Stimulated activated CD8-positive, alpha-beta memory T cell treated with anti-CD3 and anti-CD28 coated beads, Interleukin-7, amount 100 ng/mL, for 1 hour (primary cell): ENCODE measurements at places on chromosomes 3 and 15.

DNA sequence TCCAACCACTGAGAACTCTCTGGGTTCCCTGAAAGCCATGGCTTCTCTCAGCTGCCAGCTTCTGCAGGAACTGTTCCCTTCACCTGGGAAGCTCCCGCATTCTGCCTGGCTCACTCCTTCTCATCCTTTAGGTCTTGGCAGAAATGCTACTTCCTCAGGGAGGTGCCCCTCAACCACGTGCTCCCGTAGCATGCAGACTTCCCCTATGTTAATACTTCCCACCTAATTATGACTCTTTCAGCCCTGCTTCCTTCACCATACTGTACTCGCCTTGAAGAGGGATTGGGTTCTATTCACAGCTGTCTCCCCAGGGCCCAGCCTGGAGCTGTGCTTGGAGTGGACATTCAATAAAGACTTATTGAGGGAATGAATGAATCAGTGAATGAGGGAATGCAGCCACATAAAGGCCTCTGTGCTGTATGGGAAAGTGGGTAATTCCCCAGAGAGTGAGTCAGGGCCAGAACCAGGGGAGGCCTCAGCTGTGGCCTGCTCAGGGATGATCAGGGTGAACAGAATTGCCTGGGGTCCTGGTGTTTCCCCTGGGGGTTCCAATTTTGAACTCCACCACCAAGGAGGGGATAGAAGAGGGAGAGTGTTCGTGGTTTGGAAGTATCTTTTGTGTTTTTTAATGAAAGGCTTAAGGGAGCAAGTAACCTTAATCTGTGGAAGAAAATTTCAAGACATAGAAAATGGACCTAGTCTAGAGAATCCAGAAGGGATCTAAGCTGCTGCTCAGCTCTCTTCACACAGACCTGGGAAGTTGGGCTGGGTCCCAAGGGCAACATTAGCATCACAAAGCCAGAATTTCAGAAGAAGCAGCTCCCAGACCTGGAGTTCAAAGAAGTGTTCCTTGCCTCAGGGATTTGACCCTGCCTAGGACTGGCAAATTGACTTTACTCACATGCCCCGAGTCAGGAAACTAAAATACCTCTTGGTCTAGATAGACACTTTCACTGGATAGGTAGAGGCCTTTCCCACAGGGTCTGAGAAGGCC is 14.6 kb upstream of the FAM107A start:
- DNase-seq, result no peak

- DNase-seq, result no peak
Measured at GRCh38 chr15:39793923-39794322, 11.3 kb upstream of the FSIP1 start.

GRCh38 chr3:134339913-134340312 is 34.3 kb downstream of the AMOTL2 start:
- no peak for DNase-seq

DNA sequence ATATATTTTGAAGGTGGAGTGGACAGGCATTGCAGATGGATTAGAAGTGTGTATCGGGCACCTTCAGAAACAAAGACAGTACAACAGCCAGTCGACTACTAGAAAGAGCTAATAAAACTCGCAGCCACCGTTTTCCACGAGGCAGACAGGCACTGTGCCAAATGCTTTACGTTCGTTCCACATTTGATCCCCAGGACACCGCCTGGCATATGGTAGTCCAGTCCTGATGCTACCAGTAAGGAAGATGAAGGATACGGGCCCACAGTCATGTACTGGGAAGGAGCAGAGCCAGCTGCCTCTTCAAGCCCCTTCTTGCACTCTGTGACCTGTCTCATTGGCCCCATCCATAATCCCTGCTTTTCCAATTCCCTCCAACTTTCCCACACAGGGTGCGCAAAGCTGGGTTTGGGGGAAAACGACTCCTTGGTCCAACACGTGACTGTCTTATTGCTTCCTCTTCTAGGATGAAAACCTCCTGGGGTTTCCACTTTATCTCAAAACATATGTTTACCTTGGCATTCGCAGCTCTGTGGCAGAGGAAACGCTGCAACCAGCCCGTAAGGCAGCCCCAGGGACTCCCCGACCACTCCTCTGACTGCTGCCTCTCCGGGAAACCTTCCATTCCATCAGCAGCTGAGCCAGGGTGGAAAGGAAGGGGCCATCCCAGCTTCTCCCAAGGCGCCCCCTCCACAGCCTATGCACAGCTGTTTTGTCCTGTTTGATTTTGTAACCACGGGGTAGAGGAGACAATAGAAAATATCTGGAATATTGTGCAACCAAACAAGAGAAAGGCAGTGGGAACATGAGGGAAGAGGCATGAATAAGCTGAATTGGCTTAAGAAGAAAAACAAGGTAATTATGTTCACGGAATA is 107.4 kb downstream of the ADAMTS17 start:
- DNase-seq, result no peak
